ENCODE measurements at places on chromosomes 1 and 21. TPM values are rescaled to one million over a fixed set of nuclear protein-coding genes. Genes with fewer than 3 reads are reported as not detected.

The AMY1B gene
- not detected for total RNA-seq

The FAM76A gene
- total RNA-seq: 10.2 TPM

The ANKRD65 gene
- total RNA-seq: 0.51 TPM

The SLC9C2 gene
- total RNA-seq: not detected

The BARHL2 gene
- not detected for total RNA-seq

The WNT4 gene
- total RNA-seq: 0.32 TPM

The NEGR1 gene
- 15.7 TPM for total RNA-seq

The KCNE2 gene
- total RNA-seq: not detected

The ERICH3 gene
- not detected for total RNA-seq

The FTCD gene
- total RNA-seq: not detected

The C8A gene
- not detected for total RNA-seq

The OLIG2 gene
- total RNA-seq: not detected

The AMY2A gene
- total RNA-seq: not detected

GRCh38 chr1:208349694-208350330, 105.6 kb upstream of the PLXNA2 start:
- H3K27ac ChIP-seq: no peak overlapping the region
- no peak for DNase-seq
- no peaks in the 10 kb centered on the region for H3K4me1 ChIP-seq
- no peaks in the 10 kb centered on the region for H3K27me3 ChIP-seq

DNA sequence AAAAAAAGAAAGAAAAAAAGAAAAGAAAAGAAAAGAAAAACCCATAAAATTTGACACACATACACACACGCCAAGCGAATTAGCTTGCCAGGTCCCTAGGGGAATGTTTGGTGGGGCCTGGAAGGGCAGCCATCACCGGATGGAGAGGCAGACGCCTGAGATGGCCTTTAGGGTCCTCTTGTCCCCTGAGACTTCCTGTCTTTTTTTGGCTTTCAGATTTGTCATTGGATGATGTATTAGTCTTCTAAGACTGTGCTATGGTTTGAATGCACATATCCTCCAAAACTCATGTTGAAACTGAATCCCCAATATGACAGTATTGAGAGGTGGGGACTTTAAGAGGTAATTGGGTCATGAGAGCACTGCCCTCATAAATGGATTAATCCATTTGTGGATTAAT, 211.8 kb downstream of the TOMM20 start:
- H3K4me3 ChIP-seq: no peak overlapping the region
- no peaks in the 10 kb centered on the region for H3K27me3 ChIP-seq
- H3K27ac ChIP-seq: no peak overlapping the region
- H3K36me3 ChIP-seq: no peaks in the 10 kb centered on the region

GRCh38 chr1:19210772-19211549, 895 bp upstream of the UBR4 start:
- 0 out of 2 replicates have a peak, but pooled peaks cover 8% of the 10 kb centered on the region for H3K36me3 ChIP-seq
- H3K4me3 ChIP-seq: peak overlapping the region; percentile 86
- peaks cover 27% of the 10 kb centered on the region for H3K4me1 ChIP-seq
- DNase-seq: peak; percentile 46
- H3K27ac ChIP-seq: peak overlapping the region; percentile 93

- H3K4me3 ChIP-seq: no peak overlapping the region
- H3K27me3 ChIP-seq: no peaks in the 10 kb centered on the region
- H3K36me3 ChIP-seq: no peaks in the 10 kb centered on the region
- DNase-seq: peak; percentile 74
- H3K27ac ChIP-seq: no peak overlapping the region
- no peaks in the 10 kb centered on the region for H3K4me1 ChIP-seq
Measured at GRCh38 chr1:75985827-75986226, 53.6 kb upstream of the ASB17 start.

DNA sequence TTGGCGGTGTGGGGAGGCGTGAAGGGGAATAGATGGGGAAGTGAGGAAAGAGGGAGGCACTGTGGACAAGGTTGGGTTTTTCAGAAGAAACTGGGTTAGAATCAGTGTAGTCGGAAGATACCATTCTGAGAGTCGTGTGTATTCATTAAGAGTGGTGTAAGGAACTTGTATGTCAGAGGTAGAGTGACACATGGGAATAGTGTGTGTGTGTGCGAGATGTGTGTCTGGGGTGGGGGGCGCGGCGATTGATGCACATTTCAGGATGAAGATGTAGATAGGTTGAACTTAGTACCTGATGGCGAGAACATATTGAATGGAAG, 878 bp downstream of the SMG7 start:
- peak overlapping the region; percentile 99 for H3K27ac ChIP-seq
- no peaks in the 10 kb centered on the region for H3K36me3 ChIP-seq
- no peaks in the 10 kb centered on the region for H3K27me3 ChIP-seq
- H3K4me1 ChIP-seq: peaks cover 5% of the 10 kb centered on the region
- DNase-seq: no peak

DNA sequence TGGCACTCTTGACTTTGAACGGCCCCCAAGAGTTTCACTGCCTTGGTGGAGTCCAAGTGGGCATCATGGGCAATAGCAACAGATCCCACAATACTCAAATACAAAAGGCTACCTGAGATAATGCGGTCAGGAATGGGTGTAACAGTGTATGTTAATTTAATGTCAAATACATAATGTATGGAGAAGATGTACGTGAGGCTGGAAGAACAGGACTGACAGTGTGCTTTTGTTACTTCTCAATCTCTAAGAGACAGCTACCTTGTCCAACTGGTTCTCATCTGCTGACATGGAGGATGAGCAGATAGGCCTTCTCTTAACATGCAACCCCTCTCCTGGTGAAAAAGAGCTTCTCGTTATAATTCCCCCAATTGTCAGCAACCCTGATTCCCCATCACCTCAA, 167.2 kb downstream of the APP start:
- H3K4me3 ChIP-seq: no peak overlapping the region
- no peaks in the 10 kb centered on the region for H3K27me3 ChIP-seq
- H3K36me3 ChIP-seq: no peaks in the 10 kb centered on the region
- peaks cover 11% of the 10 kb centered on the region for H3K4me1 ChIP-seq
- no peak overlapping the region for H3K27ac ChIP-seq

- no peaks in the 10 kb centered on the region for H3K27me3 ChIP-seq
- H3K4me1 ChIP-seq: peaks cover 45% of the 10 kb centered on the region
- peak overlapping the region; percentile 98 for H3K4me3 ChIP-seq
- DNase-seq: peak; percentile 96
- H3K27ac ChIP-seq: peak overlapping the region; percentile 96
- peaks cover 26% of the 10 kb centered on the region for H3K36me3 ChIP-seq
Measured at GRCh38 chr1:85576642-85577418, 3.7 kb upstream of the CCN1 start.

DNA sequence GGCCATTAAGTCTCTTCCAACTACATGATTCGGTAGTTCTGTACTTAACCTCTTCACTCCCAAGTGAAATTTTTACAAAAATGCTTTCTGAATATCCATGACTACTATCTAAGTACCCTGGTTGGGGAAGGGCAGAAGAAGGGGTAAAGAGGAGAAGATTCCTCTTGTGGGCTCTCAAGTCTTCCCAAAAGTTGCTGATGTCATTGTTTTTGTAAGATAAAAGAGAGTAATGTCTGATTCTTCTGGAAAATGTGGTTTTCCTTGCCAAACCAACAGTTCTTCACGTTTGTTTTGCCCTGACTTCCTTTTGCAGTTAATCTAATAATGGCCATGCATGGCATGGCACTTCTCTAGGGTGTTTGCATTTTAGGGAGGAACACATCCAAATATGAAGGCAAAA, 34.7 kb upstream of the AK4 start:
- H3K4me3 ChIP-seq: no peak overlapping the region
- no peaks in the 10 kb centered on the region for H3K4me1 ChIP-seq
- no peak for DNase-seq
- H3K36me3 ChIP-seq: no peaks in the 10 kb centered on the region

DNA sequence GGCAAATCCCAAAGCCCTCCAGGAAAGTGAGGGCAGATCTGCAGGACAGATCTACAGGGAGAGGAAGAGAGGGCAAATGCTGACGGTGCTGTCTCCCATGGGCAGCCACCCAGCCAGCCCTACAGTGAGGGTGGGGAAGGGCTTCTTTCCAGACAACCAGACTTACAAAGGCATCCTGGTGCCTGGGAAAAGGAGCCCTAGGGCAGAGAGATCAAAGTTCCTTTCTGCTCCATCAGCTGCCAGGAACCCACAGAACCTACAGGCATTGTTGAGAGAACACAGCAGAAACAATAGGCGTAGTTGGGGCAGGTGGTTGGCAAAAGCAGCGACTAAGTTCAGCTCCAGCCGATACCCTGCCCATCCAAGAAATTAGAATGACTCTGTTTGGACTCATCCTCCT, 332.4 kb downstream of the KCNH1 start:
- no peaks in the 10 kb centered on the region for H3K4me1 ChIP-seq
- H3K36me3 ChIP-seq: no peaks in the 10 kb centered on the region
- no peaks in the 10 kb centered on the region for H3K27me3 ChIP-seq
- no peak overlapping the region for H3K27ac ChIP-seq
- H3K4me3 ChIP-seq: no peak overlapping the region

DNA sequence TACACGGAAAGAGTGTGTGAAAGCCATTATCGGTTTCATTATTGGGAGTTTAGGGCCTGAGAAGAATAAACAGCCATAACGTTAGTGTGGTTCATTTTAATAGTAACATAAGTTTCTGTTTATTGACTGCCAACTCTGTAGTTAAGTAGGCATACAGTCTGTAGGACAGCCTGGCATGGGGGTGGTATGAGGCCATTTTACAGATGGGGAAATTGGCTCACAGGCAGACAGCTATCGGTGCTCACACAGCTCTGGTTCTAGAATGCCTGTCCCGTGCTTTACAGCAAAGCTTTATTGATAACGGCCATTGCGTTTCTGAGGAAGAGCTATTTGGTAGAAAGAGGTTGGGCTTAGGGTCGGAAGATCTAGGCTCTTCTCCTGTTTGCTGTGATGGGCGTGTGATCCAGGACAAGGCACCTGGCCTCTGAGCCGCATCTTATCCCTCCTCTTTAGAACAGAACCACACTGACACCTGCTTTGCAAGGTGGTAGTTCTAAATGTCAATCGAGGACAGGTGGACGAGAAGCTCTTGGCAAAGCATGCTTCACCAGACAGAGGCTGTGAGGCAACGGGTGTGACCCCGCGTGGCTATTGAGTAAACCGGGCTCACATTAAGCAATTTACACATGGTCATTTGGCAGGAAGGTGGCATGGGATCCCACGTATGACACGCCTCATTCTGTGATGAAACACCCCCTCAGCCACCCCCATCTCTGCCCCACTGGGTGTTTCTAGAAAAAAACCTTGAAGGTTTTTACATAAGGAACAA, 14.9 kb downstream of the ETS2 start:
- no peak overlapping the region for H3K27ac ChIP-seq
- no peak overlapping the region for H3K4me3 ChIP-seq
- H3K36me3 ChIP-seq: peaks cover 44% of the 10 kb centered on the region

DNA sequence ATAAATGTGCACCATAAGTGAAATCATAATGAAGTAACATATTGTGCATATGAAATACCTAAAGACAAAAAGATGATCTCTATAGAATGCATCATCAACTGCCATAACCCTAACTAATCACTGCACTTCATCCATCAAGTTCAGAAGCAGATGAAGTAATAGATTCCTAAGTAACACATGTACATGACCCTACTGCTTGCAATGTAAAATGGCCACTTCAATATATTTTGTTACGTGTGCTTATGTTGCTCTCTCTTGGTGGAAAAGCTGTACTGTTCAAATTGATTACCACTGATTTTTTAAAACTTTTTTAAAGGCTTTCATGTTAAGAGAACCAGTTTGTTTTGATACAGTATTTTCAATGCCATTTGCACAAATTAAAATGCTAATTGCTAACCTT, 141.8 kb downstream of the TTLL7 start:
- no peaks in the 10 kb centered on the region for H3K27me3 ChIP-seq
- no peak overlapping the region for H3K4me3 ChIP-seq
- no peaks in the 10 kb centered on the region for H3K4me1 ChIP-seq
- H3K36me3 ChIP-seq: no peaks in the 10 kb centered on the region
- DNase-seq: peak; percentile 61

DNA sequence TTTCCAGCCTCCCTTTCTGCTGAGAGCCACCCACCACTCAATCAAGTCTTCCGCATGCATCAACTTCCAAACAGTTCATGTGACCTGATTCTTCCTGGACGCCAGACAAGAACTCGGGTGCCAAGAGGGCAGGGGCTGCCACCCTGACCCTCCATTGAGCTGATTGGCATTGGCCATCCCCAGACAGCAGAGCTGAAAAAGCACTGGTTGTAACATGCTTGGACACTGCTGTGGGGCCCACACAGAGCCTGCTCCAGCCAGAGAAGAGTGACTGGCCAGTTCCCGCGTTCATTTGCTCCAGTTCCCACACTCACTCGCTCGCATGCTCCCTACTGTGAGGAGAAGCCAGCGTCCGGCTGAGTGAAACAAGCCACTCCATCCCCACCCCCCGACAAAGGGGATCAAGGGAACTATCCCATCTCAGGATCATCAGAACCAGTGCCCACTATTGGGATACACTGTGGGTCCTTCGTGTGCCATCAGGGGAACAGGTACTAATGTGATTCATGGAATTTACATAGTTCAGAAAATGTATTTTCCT, 420.3 kb downstream of the NPHP4 start:
- DNase-seq: no peak
- no peak overlapping the region for H3K27ac ChIP-seq
- H3K36me3 ChIP-seq: no peaks in the 10 kb centered on the region
- H3K27me3 ChIP-seq: no peaks in the 10 kb centered on the region
- H3K4me3 ChIP-seq: no peak overlapping the region
- H3K4me1 ChIP-seq: no peaks in the 10 kb centered on the region

- no peaks in the 10 kb centered on the region for H3K27me3 ChIP-seq
- H3K4me1 ChIP-seq: no peaks in the 10 kb centered on the region
- H3K36me3 ChIP-seq: no peaks in the 10 kb centered on the region
- no peak overlapping the region for H3K4me3 ChIP-seq
- no peak for DNase-seq
- H3K27ac ChIP-seq: no peak overlapping the region
Measured at GRCh38 chr21:32712043-32712442, 15.8 kb downstream of the SYNJ1 start.

DNA sequence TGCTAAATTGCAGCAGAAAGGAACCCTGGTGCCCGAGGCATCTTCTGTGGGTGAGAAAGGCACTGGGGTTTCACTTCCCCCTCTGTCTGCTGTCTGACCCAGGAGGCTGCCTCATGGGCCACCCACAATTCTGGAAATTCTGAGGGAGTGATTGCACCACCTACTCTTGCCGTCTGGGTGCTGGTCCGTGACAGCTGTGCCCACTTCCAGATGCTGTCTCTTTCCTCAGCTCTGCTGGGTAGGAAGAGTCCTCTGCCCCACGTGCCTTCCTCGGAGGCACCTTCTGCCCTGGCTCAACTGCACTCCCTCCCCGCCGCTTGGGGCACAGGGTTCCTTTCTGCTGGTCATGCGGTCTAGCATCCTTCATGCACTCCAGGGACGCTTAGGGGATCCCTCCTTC, 96.3 kb downstream of the ARHGEF10L start:
- H3K27me3 ChIP-seq: no peaks in the 10 kb centered on the region
- no peak overlapping the region for H3K4me3 ChIP-seq
- peaks cover 11% of the 10 kb centered on the region for H3K36me3 ChIP-seq
- H3K4me1 ChIP-seq: peaks cover 23% of the 10 kb centered on the region

DNA sequence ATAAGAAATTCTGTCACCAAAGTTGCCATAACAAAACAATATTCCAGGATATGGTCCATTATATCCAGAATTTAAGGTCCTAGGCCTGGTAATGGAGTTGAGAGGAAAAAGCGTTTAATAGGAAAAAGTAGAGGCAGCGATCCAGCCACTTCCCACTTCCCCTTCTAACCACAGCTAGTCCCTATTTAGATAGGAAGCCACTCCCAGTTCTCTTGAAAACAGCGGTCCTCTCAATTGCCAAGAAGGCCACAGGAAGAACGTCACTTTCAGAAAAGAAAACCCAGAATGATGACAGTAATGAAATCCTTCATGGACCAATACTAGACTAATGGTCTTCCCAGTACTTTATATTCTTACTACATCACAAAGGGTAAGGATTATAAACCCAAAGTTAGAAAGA, 38.6 kb downstream of the ABL2 start:
- DNase-seq: no peak
- no peaks in the 10 kb centered on the region for H3K36me3 ChIP-seq
- H3K27me3 ChIP-seq: no peaks in the 10 kb centered on the region
- H3K27ac ChIP-seq: no peak overlapping the region

All from GM23248 (cell line).